ENCODE measurements at places on chromosomes 3 and 15.
A peak's percentile ranks its signal among the peaks of the same experiment; 100 is the strongest.

DNA sequence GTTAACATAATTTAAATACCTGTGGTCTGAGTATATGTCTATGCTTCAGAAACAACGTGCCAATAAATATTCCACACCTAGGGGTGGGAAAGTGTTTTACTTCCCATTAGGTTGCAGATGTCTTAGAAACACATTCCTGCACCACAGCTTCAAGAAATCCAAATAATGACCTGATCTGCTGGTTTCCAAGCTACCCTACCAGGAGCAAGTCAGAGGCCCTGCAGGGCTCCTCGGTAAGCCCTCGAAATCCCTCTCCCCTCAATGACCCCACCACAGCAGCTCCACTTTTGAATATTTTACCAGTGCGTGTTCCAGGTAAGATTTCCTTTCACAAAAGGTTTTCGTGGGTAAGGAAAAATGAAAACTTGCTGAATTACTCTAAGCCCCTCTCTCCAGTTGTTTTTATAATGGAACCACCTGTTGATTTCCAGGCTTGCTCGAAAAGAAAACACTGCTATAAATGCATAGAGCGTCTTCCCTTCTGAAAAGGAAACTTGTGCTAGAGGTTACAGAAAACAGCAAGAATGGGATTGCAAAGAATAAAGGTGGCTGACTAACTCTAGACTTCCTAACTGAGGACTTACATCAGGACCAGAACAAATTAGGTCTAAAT lies 12.6 kb downstream of the IL12A start:
- DNase-seq, result no peak

DNA sequence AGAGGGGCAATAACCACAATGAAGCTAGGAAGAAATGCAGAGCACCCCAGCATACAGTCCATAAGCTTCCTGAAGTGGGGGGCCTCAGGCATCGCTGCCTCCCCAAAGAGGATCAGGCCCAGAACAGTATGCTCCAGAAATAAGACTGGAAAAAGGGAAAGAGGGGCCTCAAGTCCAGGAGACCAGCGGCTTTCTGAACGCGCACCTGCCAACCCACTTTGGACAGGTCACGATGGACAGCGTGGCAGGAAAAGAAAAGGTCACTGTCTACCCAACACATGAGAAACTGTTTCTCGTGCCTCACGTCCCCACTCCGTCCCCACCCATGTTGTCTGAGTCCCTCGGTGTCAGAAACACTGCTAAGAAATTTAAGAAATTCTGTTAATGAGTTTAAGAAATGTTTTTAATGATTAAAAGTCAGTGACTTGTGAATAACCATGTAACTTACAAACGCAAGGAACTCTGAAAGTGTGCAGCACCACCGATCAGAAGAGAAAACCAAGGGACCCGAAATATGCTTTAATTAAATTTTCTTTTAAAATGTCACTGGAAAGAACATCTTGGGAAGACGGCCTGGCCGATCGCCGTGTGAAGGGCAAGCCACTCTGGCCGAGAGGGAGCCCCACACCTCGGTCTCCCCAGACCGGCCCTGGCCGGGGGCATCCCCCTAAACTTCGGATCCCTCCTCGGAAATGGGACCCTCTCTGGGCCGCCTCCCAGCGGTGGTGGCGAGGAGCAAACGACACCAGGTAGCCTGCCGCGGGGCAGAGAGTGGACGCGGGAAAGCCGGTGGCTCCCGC lies 1.7 kb upstream of the PPARG start:
- no peak for DNase-seq

DNA sequence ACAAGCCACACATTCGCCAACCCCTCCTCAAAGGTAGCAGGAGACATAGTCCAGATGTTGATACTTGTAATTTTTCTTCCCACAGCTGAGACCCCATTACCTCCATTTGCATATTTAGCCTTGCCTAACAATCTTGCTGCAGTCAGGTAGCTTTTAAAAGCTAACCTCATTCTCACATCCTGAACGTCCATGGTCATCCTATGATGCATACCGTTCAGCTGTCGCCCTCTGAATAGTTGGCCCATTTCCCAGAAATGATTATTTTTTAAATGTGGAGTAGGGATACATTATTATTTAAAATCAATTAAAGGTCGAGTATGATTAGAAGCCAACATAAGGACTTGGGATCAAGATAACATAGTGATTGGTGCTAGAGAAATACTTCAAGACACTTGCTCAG lies 165.0 kb downstream of the MEX3B start:
- no peak for DNase-seq

DNA sequence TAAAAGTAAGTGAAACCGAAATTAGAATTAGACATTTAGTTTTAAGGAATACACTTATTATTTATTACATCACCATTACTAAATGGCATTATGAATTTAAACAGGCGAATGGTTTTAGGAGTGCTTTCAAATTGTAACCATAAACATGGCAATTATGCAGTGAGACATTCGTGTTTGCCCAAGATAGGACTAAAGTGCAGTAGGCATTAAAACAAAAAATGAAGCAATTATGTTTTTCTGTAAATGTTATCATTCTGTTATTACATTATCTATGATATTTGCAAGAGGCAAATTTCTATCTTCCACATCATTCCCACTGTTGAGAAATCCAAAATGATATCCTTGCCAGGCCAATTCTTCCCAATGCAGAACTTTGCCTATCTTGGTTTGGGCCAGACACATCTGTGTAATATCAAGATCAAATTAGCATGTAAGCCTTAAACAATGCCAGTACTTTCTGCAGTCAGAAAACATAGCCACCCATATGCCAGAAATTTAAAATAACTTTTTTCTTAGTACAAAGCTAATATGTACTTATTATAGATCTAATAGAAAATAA lies 156.9 kb downstream of the ATP8B4 start:
- no peak for DNase-seq

GRCh38 chr3:170331143-170331542 lies 26.4 kb upstream of the SKIL start:
- DNase-seq, result peak; percentile 13

Data from COLO829 (cell line).